ENCODE measurements at places on chromosomes 5 and 9.
A peak's percentile ranks its signal among the peaks of the same experiment; 100 is the strongest.

DNA sequence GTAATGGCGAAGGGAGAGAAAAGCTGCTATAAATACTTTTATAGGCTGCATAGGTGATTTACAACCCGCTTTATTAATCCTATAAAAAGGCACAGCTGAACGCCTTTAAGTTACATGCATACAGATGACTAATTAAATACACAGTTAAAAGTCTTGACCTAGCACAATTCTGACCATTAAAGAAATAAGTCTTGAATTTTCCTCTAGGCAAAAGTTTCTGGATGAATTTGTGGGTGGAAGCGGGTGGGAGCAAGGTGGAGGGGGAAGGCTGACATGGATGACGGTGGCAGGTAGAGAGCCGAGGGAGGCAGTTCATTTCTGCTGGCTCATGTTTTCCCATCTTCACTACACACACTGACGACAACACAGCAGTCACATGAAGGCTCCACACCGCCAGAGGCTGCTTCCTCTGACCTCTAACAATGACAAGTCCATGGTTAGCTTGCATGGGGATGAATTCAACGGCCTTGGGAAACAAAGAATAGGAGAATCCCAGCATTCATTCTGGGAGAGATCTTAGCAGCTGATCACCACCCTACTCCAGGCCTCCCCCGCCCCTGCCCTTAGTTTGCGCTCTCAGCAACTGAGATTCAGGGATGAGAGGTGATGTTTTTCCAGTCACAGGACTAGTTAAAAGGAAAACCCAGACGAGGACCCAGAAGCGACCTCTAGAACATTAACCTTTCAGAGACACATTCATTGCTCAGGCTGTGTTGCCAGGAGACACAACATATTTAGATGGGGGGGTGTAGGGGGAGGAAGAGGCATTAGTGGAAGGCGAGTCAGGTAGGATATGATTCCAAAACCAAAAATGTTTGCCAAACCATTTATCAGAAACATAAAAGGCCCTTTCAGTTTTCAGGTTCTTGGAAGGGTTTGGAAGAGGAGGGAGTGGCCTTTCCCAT lies 329.3 kb downstream of the PIK3R1 start:
- no peak for DNase-seq

DNA sequence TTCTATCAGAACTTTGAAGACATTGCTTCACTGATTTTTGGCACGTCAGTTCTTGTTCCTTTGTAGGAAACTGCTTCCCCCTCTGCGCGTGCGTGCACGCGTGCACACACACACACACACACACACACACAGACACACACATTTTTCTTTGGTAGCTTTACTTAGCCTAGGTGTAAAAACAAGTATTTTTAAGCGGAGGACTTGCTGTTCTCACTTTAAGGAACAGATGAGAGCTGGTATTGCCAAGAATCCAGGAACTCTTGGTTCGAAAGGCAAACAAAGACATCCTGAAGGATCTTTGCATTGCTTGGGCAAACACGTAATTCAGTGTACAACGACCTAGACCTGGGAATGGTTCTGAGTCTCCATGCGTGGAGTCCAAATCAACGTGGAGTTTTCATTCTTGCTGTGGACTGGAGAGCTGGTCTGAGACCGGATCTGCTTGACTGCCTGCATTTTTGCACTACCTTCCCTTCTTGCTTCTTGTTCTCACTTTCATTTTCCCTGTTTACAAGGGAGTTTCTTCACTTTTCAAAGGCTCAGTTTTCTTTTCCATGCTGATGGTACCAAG lies 8.2 kb downstream of the TMEM268 start:
- DNase-seq = peak; percentile 55

- DNase-seq = no peak
Measured at GRCh38 chr5:74490814-74491213, 149.7 kb downstream of the ENC1 start.

DNA sequence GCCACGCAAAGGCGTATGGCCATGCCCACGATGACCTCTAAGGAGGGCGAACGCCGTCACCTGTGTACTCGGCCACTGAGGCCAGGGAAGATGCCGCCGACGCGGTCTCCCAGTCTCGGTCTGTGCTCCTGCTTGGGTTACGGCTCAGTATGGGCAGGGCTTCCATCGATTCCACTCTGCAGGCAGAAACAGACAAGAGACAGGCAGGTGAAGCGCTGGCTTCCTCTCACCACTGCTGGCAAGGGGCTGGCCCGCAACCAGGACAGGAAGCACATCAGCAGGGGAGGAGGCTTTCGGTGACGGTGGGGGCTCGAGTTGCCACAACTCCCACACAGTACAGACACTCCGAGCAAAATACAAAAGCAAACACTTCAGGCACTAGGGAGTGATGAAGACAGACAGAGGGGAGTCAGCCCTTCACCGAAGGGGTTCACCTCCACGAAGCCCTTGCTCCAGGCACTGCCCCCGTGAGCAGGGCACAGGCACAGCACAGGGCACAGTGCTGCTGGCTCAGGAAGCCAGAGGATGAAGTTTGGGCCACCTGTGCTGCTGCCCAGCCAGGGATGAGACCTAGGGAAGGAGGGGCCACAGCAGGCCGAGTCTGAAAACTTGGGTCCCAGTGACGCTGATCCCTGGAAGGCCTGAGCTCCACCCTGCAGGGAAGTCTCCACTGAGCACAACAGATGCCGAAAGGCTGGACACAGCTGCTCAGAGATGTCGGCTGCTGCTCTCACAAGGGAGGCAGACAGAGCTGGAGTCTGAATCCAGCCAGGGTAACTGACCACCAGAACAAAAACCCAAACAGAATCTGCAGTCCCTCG lies 91.3 kb downstream of the CAMSAP1 start:
- no peak for DNase-seq
